Adipocyte (in vitro differentiated cells): ENCODE measurements at places on chromosomes 2 and 18.

GRCh38 chr2:65144571-65144970 lies 14.7 kb upstream of the RAB1A start:
- no peak for DNase-seq

GRCh38 chr18:2301316-2301715 lies 270.0 kb downstream of the METTL4 start:
- no peak for DNase-seq

- no peak for DNase-seq
These were observed 2.8 kb upstream of the INPP4A start for GRCh38 chr2:98441706-98442450.

- DNase-seq = peak; percentile 20
These were observed 39.0 kb downstream of the COA5 start for GRCh38 chr2:98569197-98569793.

DNA sequence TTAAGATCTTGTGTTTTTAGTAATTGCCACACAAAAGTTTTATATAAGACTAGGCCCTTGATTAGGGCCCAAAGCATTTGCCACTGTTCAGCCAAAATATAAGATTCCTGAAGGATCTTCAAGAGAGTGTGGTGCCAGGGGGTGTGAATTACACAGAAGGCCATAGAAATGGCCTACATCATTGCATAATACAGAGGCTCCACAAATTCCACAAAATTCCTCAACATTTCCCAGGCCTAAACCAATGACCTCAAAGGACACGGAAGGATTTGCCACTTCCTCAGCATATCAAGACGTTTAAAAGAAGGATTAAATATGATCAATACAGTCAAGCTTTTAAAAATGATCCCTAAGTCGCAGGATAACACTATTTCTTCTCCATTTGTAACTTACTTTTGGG lies 24.1 kb downstream of the COL6A3 start:
- DNase-seq = no peak

DNA sequence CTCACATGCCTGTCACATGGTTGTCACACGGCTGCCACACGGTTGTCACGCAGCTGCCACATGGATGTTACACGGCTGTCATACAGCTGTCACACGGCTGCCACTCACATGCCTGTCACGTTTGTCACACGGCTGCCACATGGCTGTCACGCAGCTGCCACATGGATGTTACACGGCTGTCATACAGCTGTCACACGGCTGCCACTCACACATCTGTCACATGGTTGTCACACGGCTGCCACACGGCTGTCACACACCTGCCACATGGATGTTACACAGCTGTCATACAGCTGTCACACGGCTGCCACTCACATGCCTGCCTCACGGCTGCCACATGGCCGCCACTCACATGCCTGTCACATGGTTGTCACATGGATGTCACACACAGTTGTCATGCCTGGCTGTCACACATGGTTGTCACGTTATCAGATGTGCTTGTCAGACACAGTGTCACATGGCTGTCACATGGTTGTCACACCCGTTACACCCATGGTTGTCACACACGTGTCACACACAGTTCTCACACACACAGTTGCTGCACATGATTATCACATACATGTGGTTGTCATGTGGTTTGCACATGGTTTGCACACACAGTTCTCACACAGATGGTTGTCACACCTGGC lies 19.4 kb downstream of the KCNG2 start:
- DNase-seq = no peak

DNA sequence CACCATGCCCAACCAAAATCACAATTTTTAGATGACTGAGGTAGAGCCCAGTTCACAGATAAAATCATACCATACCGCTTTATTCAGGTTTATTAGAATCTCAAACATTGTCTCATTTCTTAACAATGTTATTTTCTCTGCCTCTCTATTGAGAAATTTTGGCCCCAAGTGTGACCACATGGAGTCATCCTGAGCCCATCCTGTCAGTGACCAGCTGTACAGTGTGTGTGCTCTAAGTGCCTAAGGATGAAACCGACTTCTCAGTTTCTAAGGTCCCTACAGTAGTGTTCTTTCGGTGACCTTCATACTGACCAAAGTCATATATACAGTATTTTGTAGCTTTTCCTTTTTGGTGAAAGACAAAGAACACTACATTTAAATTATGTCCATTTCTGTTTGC lies 123.7 kb upstream of the MSTN start:
- DNase-seq = no peak

DNA sequence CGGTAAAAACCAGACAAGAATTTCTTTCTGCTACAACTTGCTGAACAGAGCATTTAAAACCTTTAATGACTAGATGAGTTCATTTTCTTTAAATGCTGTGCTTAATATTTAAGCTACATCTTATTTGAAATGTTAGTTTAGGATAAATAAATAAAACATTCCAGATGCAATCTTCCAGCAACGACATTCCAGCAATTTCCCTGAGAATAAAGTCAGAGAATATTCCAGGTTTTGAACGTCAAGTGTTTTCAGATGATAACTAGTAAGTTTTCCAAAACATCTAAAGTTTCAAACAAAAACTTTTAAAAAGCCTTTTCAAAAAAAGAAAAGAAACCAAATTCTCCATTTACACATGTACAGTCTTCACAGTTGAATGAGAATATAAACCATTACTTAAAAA lies 104.8 kb downstream of the PPP1R1C start:
- peak; percentile 5 for DNase-seq
